ENCODE measurements at places on chromosomes 11 and 22. TPM values are rescaled to one million over a fixed set of nuclear protein-coding genes. Genes with fewer than 3 reads are reported as not detected.

- H3K36me3 ChIP-seq = no peaks in the 10 kb centered on the region
- peaks cover 10% of the 10 kb centered on the region for H3K4me1 ChIP-seq
- no peak overlapping the region for H3K27ac ChIP-seq
- no peak overlapping the region for H3K4me3 ChIP-seq
These were observed 9.5 kb downstream of the SBF1 start for GRCh38 chr22:50465066-50465930.

DNA sequence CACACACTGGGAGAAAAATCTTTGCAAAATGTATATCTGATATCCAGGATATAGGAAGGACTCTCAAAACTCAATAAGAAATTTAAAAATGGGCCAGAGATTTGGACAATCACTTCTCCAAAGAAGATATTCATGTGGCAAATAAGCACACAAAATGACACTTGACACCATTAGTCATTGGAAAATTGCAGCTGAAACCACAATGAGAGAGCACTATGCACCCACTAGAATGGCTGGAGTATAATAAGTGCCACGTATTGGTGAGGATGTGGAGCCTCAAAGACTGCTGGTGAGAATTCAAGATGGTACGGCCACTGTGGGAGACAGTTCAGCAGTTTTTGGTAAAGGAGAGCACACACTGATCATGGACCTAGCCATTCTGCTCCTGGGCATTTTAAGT, 12.8 kb upstream of the OSBPL5 start:
- H3K4me1 ChIP-seq = no peaks in the 10 kb centered on the region
- no peak overlapping the region for H3K4me3 ChIP-seq
- H3K27ac ChIP-seq = no peak overlapping the region
- H3K36me3 ChIP-seq = no peaks in the 10 kb centered on the region

DNA sequence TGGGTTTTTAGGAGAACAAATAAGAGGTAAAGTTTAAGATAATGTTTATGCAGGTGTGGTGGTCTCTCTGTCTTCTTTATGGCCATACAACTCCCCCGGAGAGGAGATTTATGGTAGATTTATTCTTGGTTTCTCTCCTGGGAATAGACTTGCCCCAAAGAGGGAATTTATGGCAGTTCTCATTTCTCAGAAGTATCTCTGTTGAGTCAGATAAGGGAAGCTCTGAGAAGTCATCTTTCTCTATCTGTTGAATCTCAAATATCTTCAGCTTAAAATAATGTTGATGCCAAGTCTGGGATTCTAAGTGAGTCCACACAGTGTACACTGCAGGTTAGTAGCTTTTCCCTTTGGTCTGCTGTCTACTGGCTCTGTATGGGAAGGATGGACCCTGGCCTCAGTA, 276.4 kb upstream of the PLET1 start:
- DNase-seq = no peak
- H3K27me3 ChIP-seq = no peaks in the 10 kb centered on the region
- H3K4me3 ChIP-seq = no peak overlapping the region
- H3K36me3 ChIP-seq = no peaks in the 10 kb centered on the region
- H3K27ac ChIP-seq = peak overlapping the region; percentile 33

The FREY1 gene
- polyA plus RNA-seq = not detected

- no peak for DNase-seq
- peaks cover 46% of the 10 kb centered on the region for H3K4me1 ChIP-seq
- peak overlapping the region; percentile 87 for H3K27ac ChIP-seq
- H3K4me3 ChIP-seq = no peak overlapping the region
- H3K36me3 ChIP-seq = no peaks in the 10 kb centered on the region
These were observed 68.5 kb upstream of the ARFGAP3 start for GRCh38 chr22:42925598-42925997.

GRCh38 chr11:133830931-133831907, 14.1 kb downstream of the SPATA19 start:
- H3K27me3 ChIP-seq = peaks cover 2% of the 10 kb centered on the region
- H3K36me3 ChIP-seq = no peaks in the 10 kb centered on the region
- H3K4me3 ChIP-seq = no peak overlapping the region
- DNase-seq = no peak

- peak overlapping the region; percentile 99 for H3K27ac ChIP-seq
- no peak overlapping the region for H3K4me3 ChIP-seq
- peak; percentile 37 for DNase-seq
- H3K36me3 ChIP-seq = no peaks in the 10 kb centered on the region
- no peaks in the 10 kb centered on the region for H3K27me3 ChIP-seq
These were observed 1.0 kb upstream of the PLAAT2 start for GRCh38 chr11:63564056-63564774.

DNA sequence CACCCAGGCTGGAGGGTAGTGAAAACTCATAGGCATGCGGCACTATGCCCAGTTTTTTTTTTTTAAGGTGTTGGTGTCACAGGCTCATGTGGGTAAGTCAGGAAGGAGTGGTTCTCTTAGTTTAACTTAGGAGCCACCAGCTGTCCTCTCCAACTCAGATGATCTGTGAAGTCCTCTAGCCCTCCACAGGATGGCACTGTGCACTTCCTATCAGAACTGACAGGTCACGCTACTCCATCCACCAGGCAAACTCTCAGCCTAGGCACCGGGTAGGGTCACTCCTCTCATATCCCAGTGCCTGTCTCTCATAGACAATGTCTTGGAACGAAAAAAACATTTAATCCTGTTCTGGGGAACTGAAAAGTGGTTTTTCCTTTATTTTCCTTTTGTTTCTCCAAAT, 16.5 kb downstream of the NAP1L4 start:
- no peaks in the 10 kb centered on the region for H3K27me3 ChIP-seq
- no peak overlapping the region for H3K27ac ChIP-seq

DNA sequence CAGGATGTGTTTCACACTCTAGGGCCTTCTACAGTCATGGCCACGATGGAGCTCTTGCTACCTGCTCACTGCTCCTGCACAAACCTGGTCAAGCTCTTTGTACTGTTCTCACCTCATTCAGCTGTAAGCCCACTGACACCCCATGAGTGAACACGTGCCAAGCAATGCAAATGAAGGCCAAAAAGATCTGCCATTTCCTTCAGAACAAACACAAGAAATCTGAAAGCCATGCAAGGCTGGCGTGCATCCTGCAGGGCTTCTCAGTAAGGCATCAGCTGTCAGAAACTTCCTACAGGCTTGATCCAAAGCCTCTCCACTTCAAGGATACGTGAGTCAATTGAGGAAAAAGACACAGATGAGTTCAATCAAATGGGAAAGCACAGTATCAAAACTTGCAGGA, 44.1 kb upstream of the NFRKB start:
- no peaks in the 10 kb centered on the region for H3K36me3 ChIP-seq
- DNase-seq = no peak
- no peak overlapping the region for H3K27ac ChIP-seq

The SHANK2 gene
- polyA plus RNA-seq = 20.7 TPM
